Immature natural killer cell (primary cell): ENCODE measurements at places on chromosomes 3 and 15.

DNA sequence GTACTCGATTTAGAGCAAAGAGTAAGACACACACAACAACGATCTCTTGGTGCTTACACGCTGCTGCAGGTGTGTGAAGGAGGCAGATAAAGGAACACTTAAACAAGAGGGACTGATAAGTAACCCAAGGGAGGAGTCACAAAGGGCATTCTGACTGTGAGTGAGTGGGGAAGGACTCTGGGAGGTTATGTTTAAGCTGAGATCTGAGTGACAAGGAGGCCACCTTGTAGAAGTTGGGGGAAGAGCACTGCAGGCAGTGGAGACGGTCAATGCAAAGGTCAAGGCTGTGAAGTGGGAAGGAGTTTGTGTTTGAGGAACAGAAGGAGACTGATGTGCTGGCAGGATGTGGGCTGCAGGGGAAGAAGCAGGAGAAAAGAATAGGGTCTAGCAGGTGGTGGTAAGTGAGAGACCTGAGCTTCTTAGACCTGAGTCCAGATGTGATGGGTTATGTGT is 63.1 kb downstream of the LPP start:
- no peak for DNase-seq

GRCh38 chr15:101267320-101268104 is 9.8 kb downstream of the SELENOS start:
- no peak for DNase-seq

DNA sequence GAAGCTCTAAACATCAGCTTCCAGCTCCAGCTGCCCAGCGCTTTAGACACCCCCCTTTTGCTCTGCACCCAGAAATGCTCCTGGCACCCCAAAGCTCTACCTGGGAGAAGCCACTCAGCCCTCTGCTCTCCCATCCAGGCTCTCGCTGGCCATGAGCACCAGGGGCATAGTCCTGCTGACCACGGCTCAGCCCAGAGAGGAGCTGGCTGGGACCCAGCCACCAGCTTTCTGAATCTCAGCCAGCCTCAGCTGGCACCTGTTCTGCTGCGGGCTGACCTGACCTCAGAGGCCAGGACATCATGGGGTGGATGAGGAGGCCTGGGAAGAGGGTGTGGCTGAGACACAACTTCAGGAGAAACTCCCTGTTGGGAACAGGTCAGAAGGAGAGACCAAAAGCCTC is 8.6 kb downstream of the NTRK3 start:
- DNase-seq, result no peak

DNA sequence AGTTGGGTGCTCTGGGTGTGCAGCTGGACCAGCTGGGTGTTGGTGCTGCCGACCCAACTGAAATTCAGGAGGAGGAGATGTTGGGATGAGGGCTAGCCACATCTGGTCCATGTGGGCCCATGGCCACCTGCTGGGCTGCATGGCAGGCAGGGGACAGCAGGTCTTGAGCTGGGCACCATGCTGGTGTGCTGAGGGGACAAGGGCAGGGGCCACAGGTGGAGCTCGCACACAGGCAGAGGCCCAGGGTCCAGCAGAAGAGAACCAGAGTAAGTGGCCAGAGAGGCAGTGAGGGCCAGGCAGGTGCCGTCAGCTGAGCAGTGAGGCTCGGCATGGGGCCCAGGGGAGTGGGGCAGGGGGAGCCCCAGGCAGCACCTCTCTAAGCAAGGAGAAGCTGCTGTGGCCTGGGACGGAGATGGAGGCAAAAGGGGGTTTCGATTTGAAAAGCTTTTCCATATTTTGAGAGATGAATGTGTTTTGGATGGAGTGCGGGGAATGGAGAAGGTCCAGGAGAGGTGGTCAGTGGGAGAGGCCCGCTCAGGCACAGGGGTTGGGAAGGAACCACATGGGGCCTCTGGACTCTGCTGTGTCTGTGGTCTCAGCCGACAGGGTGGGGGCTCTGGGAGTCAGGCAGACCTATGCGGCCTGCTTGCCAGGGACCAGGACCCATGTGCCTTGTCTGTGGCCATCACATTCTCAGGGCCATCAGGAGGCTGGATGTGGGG is 30.5 kb upstream of the PLXNA1 start:
- no peak for DNase-seq

GRCh38 chr15:57861815-57862586 is 155.5 kb downstream of the POLR2M start:
- no peak for DNase-seq
